Posterior cingulate gyrus (tissue), 11 donors: ENCODE measurements at places on chromosomes 4 and X.

DNA sequence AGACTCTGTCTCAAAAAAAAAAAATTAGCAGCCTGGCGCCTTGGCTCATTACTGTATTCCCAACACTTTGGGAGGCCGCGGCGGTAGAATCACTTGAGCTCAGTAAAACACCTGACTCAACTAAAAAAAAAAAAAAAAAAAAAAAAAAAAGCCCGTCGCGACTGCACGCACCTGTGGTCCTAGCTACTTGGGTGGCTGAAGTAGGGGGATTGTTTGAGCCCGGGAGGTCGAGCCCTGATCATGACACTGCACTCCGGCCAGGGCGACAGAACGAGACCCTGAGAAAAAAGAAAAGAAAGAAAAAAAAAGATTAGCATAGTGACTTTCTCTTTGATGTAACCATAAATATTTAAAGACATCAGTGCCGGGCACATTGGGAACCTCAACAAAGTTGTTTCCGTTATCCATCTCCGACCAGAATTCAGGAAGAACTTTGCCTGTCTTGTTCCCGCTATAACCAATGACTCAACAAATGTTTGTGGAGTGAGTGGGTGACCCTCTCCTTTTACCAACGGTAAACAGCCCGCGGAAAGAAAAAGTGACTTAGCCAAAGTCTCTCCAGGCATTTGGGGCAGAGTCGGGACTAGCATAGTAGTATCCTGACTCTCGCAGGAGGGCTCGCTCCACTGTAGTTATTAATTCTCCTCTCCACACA lies 553 bp upstream of the MED28 start:
- peak; percentile 80 for DNase-seq

DNA sequence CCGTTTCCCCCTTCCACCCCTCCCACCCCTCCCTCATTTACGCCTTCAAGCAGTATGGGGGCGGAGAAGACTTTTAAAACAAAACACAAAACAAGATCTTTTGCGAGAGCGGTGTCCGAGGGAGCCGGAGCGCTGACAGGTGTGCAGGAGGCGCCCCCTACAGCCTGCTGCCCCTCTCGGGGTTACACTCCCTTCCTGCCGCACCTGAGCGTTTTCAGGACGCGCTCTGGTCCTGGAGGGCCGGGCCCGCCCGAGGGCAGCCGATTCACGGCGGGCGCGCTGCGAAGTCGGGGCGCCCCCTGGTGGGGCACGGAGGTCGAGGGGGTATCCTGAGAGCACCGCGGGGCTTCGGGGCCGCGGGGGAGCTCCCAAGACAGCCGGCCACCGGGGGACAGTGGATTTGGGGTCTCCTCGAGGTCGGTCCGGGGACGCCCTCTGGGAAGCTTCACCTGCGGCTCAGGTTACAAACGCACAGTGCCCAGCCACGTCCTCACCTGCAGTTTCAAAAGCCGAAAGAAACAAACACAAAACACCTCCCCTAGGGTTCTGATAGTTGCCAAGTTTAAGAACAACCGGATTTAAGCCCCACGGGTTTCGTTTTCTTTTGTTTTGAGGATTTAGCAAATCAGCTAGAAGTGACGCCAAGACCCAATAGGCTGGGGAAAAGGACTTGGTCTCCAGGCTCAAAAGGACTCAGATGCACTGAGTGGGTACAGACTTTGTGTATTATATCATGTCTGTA lies 8.0 kb upstream of the NEUROG2 start:
- DNase-seq = no peak

GRCh38 chr4:32440391-32440790 lies 1720.2 kb downstream of the PCDH7 start:
- DNase-seq = no peak

DNA sequence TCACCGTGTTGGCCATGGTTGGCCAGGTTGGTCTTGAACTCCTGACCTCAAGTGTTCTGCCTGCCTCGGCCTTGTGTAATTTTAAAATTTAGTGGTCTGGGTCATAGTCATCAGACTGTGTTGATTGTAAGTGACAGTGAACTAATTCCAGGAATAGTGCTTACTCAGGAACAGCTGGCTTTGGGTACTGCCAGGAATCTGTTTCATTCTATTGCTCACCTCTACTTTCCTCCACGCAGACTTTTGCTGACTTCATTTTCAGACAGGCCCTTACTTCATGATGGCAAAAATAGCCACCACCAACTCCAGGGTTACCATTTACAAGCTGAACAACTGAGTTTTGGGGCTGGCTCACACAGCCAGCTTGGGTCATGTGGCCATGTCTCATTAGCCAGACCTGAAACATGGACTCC lies 54.6 kb downstream of the FNIP2 start:
- no peak for DNase-seq

GRCh38 chr4:74109870-74110605 lies 11.0 kb upstream of the CXCL2 start:
- no peak for DNase-seq

GRCh38 chr4:119040261-119040660 lies 95.4 kb upstream of the MYOZ2 start:
- no peak for DNase-seq

DNA sequence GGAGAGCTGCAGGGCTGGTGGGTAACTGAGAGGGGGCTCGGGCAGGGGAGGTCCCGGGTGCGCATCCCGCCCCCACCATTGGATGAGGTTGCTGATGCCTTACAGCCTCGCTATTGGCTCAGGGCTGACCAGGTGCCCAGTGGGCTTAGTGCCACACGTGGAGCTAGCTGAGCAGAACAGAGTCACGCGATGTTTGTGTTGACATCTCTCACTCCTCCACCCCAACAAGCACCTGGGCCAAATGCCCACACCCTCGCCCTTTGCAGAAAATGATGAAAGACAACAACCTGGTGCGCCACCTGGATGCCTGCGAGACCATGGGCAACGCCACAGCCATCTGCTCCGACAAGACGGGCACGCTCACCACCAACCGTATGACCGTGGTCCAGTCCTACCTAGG lies 31.8 kb downstream of the ATP2B3 start:
- DNase-seq = no peak

- DNase-seq = no peak
Measured at GRCh38 chrX:154512879-154513553, 3.0 kb downstream of the FAM3A start.

- DNase-seq = no peak
Measured at GRCh38 chr4:26050212-26050643, 136.2 kb downstream of the SMIM20 start.

- no peak for DNase-seq
Measured at GRCh38 chrX:107978707-107979307, 3.4 kb downstream of the TEX13B start.

DNA sequence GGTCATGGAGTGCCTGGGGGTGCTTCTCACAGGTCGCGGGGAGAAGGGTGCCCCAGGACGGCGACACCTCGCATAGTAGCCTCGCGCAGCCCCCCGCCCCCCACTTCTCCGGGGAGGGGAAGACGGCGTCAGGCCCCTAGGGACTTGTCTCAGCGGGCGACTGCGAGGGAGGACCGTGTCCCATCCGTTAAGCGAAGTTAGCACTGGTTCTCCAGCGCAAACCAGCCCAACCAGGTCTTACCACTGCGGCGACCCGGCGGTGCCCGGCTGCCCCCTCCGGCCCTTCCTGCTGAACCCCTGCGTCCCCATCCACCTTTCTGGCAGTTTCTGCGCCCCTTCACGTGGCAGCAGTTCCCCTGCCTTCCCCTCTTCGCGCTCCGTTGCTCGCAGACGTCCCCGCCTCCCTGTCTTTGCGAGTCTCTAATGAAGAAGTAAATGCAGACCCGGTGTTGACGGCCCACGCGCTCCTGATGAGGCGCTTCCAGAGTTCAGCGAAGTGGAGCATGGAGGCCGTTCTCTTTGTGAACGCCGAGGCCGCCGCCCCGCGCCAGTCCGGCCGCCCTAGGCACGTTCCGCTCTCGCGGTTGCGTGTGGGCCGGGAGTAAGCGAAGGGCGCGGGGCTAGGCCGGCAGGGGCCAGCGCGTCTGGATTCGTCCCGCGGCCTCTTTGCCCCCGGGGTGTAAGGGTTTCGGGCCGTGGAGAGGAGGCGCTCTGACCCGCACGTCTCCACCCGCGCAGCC lies 3.0 kb downstream of the SLIT2 start:
- no peak for DNase-seq

GRCh38 chr4:124636788-124637187 lies 75.7 kb downstream of the ANKRD50 start:
- no peak for DNase-seq

DNA sequence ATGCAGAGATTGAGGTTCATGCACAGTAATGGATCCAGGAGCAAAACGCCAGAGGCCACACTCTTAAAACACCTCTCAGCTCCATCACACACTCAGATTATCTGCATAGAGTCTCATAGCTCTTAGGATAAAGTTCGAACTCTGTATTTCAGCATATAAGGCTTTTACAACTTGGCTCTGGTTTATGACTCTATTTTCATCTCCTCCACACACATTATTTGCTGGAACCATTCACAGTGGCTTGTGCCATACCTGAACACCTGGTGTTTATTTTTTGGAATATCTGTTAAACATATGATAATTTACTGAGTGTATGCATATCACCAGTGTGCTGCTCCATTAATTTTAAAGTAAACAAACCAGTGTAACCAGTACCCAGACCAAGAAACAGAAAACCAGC lies 27.2 kb downstream of the RASL11B start:
- no peak for DNase-seq

GRCh38 chr4:3198906-3199305 lies 50.1 kb upstream of the MSANTD1 start:
- peak; percentile 48 for DNase-seq

- DNase-seq = no peak
Measured at GRCh38 chrX:8867406-8867805, 66.2 kb upstream of the FAM9A start.

- DNase-seq = no peak
Measured at GRCh38 chr4:158991534-158992155, 111.2 kb upstream of the RAPGEF2 start.

- no peak for DNase-seq
Measured at GRCh38 chr4:78749258-78749971, 26.7 kb upstream of the BMP2K start.

DNA sequence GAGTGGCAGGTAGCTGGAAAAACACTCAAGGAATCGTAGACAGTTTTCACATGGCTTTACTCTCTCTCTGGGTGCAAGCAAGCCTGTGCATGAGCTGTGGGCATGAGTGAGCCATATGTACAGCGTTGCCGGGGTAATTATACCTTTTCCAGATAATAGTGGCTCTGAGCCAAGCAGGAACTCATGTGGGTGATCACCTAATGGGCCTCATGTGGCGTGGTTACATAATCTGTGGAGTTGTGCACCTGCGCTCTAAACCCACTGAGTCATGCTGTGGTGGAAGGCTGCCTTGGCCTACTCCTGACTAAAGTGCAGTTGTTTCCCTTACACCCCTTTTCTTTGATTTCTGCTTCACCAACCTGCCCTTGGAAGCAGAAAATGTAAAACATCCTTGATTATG lies 1564.5 kb upstream of the PCDH10 start:
- DNase-seq = no peak

DNA sequence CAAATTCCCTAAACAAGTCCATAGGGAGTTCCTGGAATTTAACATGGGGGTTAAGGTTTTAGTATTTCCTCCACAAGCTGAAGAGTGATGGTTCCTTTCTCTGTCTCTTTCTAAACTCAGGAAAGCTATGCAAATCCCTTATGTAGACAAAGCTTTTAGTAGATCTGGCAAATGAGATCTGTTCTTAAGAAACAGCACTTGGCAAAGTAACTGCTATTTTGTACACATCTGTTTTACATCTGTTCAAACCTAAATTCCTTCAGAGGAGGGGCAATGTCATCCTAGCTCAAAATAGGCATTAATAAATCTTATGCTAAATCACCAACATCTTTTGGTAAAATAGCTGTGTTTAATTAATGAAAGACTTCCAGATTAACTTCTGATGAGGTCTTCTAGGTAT lies 137.8 kb upstream of the TBC1D9 start:
- DNase-seq = no peak

GRCh38 chr4:18935659-18936345 lies 914.2 kb upstream of the LCORL start:
- no peak for DNase-seq

DNA sequence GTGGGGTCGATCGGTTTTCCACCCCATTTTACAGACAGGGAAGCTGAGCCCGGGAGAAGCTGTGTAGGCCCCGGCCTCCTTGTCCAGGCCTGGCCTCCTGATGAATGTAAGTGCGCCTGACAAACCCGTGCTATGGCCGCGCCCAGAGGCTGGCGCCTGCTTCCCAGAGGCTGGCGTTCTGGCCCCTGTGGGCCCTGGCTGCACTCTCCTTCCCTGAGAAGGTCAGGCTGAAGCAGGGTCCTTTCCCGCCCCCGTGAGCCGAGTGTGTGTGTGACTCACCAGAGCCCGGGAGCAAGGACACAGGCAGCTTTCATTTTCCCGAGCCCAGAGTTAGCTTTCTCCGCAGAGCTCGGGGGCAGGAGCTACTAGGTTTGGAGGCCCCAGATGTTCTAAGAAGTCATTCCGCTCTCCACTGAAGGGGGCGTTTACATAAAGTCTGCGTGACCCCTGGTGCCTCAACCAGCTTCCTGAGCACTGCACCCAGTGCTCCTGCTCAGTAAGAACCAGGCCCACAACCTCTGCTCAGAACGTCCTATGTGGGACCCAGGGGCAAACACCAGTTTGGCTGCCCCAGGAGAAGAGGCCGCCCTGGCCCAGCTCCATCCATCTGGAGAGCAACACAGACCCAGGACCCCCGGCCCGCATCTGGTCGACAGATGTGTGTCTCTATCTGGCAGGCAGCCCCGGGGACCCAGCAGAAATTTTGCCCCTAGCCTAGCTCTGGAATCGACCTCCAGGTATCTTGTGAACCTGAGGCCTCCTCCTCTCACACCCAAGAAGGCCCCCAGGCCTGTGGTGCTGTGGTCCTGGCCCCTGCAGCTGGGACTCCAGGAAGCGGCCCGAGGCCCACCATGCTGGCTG lies 13.6 kb downstream of the UVSSA start:
- no peak for DNase-seq

- no peak for DNase-seq
Measured at GRCh38 chrX:134388161-134389109, 71.5 kb upstream of the HPRT1 start.

GRCh38 chrX:132463411-132463810 lies 25.4 kb downstream of the MBNL3 start:
- no peak for DNase-seq

DNA sequence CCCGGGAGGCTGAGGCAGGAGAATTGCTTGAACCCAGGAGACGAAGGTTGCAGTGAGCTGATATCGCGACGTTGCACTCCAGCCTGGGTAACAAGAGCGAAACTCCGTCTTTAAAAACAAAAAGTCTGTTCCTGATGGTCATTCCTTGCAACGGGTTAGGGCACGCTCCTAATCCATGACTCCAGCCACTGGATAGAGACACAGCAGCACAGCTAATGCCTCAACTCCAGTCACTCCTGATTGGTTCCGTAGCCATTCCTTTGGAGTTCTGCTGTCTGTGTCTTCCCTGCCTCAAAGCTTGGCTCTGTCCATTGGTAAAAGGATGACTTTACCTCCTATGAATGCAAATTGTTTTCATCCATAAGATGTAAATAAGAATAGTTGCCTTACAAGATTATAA lies 44.3 kb upstream of the FAM9A start:
- DNase-seq = no peak

- no peak for DNase-seq
Measured at GRCh38 chr4:109332926-109333464, 30.5 kb upstream of the COL25A1 start.

DNA sequence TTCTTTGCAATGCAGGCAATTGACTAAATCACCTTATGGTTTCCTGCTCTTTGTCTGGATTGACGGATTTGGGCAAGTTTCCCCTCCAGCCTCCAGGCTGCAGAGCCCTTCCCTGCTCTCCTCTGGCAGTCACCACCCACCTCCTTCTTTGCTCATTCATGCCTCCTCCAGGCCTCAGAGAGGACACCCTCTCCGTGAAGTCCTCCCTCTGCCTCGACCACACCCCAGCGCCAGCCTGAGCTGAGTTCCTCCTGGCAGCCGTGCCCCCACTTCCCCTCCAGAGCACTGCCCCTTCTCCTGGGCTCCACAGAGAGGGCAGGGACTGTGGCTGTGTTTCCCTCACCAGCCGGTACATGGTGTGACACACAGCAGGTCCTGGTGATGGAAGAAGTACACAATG lies 53.7 kb downstream of the DCTD start:
- peak; percentile 62 for DNase-seq
